Stimulated activated CD8-positive, alpha-beta memory T cell treated with anti-CD3 and anti-CD28 coated beads, Interleukin-4, amount 100 ng/mL, for 1 hour (primary cell): ENCODE measurements at places on chromosomes 7 and 10.

DNA sequence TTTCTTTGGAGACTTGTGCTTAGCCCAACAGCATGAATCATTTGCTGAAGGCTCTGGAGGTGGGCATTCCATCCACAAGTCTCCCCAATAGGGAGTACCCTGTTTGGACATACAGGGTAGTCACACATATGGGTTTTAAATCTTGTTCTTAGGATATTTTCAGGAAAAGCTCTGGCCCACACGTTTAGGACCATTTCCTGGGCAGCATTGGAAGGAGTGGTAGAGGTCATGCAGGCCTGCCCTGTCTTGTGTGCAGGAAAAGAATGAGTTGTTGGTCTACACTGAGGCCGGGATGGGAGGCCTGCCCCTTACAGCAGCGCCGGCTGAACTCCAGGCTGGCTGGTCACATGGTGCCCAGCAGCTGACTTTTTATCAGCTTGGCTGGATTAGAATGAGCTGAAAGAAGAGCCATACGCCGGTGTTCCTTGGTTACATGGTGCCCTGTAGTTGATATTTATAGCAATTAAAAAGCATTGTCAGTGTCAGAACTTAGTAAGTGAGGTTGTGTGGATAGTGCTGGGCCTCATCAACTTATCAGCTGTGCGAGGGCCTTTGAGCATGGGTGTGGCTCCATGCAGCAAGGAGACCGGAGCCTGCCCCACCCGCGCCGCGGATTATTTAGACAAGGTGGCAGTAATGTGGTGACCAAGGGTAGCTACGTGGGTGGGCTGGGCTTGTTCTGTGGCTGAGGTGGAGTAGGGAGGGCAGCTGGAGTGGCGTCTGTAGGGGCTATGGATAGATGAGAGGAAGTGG lies 28.6 kb downstream of the OGDH start:
- no peak for DNase-seq

- no peak for DNase-seq
Observed at GRCh38 chr10:31395695-31396094, 76.7 kb downstream of the ZEB1 start.

DNA sequence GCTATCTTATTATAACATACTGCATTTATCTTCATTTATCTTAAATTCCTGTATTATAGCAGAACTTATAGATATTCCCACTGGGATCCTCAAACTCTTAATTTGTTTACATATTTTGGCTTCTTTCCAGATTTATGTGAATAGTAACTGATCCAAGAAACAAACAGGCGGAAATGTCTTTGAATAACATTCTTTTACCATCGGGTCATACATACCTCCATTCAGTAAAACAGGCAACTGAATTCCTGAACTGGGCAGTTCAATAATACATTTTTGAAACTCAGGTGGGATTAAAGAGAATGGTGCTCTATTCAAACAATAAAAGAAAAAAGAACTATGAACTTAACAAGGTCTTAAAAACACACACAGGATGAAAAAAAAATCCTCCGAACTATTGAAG lies 337.4 kb downstream of the CRPPA start:
- DNase-seq = no peak

GRCh38 chr7:122572706-122573105 lies 126.2 kb downstream of the RNF133 start:
- no peak for DNase-seq

GRCh38 chr7:66667023-66667728 lies 38.5 kb downstream of the KCTD7 start:
- DNase-seq = no peak

DNA sequence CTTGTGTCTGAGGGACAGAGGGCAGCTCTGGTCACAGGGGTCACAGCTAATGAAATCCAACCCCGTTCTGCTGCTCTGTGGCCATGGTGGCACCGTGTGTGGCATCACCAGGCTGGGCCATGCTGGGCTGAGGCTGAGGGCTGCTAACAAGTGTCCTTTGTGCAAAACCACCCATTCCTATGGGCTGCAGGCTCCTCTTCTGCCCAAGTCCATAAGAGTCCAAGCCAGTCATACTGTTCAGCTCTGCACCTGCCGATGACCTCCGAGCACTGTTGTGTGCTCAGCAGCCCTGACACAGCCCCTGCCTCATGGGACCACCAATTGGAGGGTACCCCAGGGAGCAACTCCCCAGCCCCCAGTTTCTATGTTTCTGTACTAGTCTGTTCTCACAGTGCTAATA lies 133.1 kb downstream of the WDR11 start:
- DNase-seq = no peak

- no peak for DNase-seq
Observed at GRCh38 chr7:133784486-133785001, 342.6 kb upstream of the LRGUK start.

- DNase-seq = no peak
Observed at GRCh38 chr10:520402-520787, 169.1 kb downstream of the DIP2C start.

- no peak for DNase-seq
Observed at GRCh38 chr7:33757563-33758165, 147.7 kb upstream of the BMPER start.
